ENCODE measurements at places on chromosomes 13 and 19. TPM values are rescaled to one million over a fixed set of nuclear protein-coding genes. Genes with fewer than 3 reads are reported as not detected.

CEBPA gene
- total RNA-seq: 38.3 TPM

TJP3 gene
- total RNA-seq: 17.7 TPM

C1QTNF9 gene
- total RNA-seq: not detected

UBL5 gene
- total RNA-seq: 269 TPM

PPP1R37 gene
- 23.8 TPM for total RNA-seq

ELSPBP1 gene
- total RNA-seq: not detected

CCDC194 gene
- total RNA-seq: not detected

FGF21 gene
- not detected for total RNA-seq

HIF3A gene
- total RNA-seq: 155 TPM

INSR gene
- 86.7 TPM for total RNA-seq

SIGLEC5 gene
- 0.49 TPM for total RNA-seq

IGFL4 gene
- total RNA-seq: not detected

PRODH2 gene
- not detected for total RNA-seq

CACNG6 gene
- not detected for total RNA-seq

ZNF567 gene
- total RNA-seq: 8.3 TPM

KDELR1 gene
- 90.8 TPM for total RNA-seq

NKPD1 gene
- total RNA-seq: 14.0 TPM

APC2 gene
- 1.2 TPM for total RNA-seq

ELOF1 gene
- 28.0 TPM for total RNA-seq

PRR20C gene
- not detected for total RNA-seq

DEDD2 gene
- total RNA-seq: 25.3 TPM

TBC1D17 gene
- total RNA-seq: 34.9 TPM

OR2Z1 gene
- total RNA-seq: not detected

URAD gene
- total RNA-seq: not detected

ZNF835 gene
- total RNA-seq: 1.7 TPM

ERICH4 gene
- not detected for total RNA-seq

S1PR4 gene
- total RNA-seq: not detected

ZNF560 gene
- total RNA-seq: 0.49 TPM

CRTC1 gene
- 7.4 TPM for total RNA-seq

BIVM gene
- total RNA-seq: 12.3 TPM

SHISA2 gene
- total RNA-seq: not detected

IQCN gene
- 4.4 TPM for total RNA-seq

CEACAM19 gene
- total RNA-seq: 7.1 TPM

ZNF667 gene
- total RNA-seq: 2.5 TPM

RUBCNL gene
- total RNA-seq: 1.7 TPM

TMEM205 gene
- total RNA-seq: 173 TPM

ZNF45 gene
- 8.8 TPM for total RNA-seq

ETV2 gene
- total RNA-seq: not detected

KASH5 gene
- total RNA-seq: not detected

EDNRB gene
- 46.2 TPM for total RNA-seq

NCAN gene
- total RNA-seq: not detected
